ENCODE measurements at places on chromosomes 1 and 21. TPM values are rescaled to one million over a fixed set of nuclear protein-coding genes. Genes with fewer than 3 reads are reported as not detected.

GRCh38 chr1:208533746-208534598 is 289.8 kb upstream of the PLXNA2 start:
- DNase-seq, result no peak

DNA sequence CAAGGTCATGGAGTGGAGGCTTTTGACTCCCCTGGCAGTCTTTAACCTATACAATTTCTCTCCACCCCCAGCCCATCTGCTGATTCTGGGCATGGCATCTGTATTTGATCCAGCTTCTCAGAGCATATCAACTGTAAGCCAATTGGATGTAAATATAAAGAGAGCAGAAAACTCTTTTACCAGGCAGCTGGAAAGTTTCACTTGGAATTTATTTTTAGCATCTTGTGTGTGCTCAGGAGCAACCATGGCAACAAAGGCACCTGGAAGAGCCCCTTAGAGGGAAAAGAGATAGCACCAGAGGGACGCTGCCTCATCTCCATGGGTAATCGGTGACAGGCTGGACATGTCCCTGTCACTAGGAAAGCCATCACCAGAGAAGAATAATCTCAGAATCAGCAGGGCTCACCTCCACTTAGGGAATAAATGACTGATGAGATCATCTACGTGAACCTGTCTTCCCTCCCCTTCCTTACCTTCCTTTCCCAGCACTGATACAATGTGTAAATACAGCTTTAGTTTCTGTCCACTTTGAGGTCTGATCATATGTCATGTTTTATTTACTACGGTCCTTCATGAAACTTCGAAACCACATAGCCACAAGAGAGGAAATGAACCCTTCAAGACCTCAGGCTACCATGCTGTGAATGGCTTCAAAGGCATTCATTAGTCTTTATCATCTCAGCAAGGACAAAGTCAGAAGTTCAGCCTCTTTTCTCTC is 25.3 kb upstream of the SIPA1L2 start:
- DNase-seq, result no peak

GRCh38 chr21:41948078-41948895 is 5.5 kb downstream of the C2CD2 start:
- DNase-seq, result no peak

- no peak for DNase-seq
Observed at GRCh38 chr1:67256291-67257172, 51.1 kb upstream of the IL12RB2 start.

- no peak for DNase-seq
Observed at GRCh38 chr1:229094476-229095311, 176.2 kb upstream of the RAB4A start.

- no peak for DNase-seq
Observed at GRCh38 chr1:92577261-92577895, 90.7 kb upstream of the GFI1 start.

The TIE1 gene
- 27.7 TPM for total RNA-seq

DNA sequence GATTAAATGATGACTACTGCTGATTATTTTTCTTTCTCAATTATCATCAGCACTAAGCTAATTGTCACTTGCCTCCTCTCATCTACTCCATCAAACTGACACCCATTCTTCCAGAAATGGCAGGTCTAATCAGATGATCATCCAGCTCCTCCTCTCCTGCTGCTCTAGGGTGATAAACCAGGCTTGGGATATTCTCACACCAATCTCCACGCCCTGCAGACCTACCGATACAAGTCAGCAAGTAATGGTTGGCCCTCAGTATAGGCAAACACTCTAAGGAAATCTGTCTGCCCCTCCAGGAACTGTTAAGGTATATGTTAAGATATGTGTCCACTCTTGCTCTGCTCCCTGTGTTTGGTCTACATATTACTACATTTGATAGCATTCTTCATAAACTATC is 36.3 kb upstream of the C1orf21 start:
- DNase-seq, result no peak

The SLC44A5 gene
- 3.9 TPM for total RNA-seq

The LAD1 gene
- total RNA-seq, result 12.4 TPM

The TFF2 gene
- not detected for total RNA-seq

The OR2T33 gene
- not detected for total RNA-seq

DNA sequence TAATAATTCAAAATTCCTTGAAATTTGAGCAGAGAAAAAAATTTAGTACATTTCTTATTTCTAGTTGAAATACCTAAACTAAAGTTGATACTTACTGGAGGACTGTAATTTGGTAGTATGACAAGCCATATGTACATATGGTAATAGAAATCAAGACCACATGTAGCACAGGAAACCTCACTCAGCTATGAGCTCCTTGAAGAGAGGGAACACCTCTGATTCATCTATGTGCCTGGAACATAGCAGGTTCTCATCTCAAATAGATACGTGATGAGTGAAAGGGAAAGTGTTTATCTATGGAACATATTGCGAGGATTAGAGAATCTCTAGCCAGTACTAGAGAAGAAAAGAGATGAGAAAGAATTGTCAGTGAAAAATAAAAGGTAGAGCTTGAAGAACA is 47.9 kb upstream of the GNG4 start:
- DNase-seq, result no peak

DNA sequence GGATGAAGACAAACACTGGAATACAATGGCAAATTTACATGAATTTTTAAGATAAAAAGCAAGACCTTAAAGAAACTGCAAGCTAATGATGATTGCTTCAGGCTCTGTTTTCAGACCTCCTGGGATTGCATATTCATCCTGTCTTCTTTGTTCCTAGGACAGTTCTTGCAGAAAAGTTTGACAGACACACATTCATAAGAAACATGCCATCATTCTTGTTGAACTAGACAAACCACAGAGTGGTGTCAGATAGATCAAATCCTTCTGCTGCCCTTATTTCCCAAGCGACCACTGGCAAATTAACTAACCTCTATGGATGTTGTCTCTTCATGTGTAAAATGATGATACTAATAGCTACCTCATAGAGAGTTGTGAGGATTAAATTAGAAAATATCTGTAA is 181.3 kb downstream of the KCTD3 start:
- DNase-seq, result no peak

DNA sequence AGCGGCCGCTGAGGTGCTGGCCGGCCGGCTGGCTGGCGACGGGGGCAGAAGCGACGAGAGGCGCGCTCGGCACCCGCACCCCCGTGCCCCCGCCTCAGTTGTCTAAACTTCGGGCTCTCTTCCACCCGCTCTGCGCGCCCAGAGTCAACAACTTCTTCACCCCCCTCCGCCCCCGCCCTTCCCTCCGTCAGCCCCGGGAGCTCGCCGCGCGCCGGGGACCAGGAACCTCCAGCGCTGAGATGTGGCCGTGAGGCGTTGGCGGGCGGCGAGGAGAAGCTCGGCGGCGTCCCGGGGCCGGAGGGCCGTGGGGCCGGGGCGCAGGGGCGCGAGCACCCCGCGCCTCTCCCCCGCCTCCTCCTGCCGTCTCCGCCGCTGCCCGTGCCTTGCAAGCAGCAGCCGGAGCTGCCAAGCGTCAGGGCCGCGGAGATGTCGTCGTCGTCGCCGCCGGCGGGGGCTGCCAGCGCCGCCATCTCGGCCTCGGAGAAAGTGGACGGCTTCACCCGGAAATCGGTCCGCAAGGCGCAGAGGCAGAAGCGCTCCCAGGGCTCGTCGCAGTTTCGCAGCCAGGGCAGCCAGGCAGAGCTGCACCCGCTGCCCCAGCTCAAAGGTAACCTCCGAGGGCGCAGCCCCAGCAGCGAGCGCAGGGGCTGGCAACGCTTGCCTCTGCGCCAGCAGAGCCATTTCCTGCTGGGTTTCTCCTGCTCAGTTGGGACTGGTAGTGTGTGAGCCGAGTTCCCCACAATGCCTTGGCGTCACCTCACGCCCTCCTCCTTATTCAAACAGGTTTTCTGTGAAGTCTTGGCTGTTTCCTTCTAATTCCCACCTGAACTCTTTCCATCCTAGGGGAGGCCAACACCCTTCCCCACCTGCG is 710 bp downstream of the PPP2R5A start:
- DNase-seq, result peak; percentile 79

- no peak for DNase-seq
Observed at GRCh38 chr1:81690676-81691453, 109.9 kb upstream of the ADGRL2 start.

DNA sequence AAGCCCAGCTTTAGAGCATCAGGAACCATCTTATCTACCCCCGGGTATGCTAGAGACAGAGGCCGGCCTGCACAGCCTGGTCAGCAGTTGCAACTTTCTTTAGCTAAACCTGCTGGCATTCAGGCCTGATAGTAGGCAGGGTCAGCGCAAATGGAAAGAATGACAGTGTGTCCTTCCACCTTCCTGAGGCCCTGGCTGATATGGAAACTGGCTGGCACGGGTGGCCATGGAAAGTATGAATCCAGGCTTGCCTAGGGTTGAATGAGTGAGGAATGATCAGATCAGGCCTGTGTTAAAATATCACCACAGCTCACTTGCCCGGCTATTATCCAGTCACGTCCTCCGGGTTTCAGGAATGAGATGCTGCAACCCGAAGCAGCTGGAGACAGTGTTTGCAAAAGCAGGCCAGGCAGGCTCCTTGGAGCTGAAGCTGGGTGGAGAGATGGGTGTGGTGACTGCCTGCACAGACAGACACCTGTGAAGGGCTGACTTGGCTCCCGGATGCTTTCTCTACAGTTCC is 34.7 kb downstream of the RCAN1 start:
- peak; percentile 88 for DNase-seq

GRCh38 chr1:116997636-116998035 is 3.9 kb upstream of the CD101 start:
- no peak for DNase-seq

The BRINP2 gene
- 0.11 TPM for total RNA-seq

The CRP gene
- not detected for total RNA-seq

GRCh38 chr1:906600-907420 is 16.9 kb upstream of the SAMD11 start:
- peak; percentile 72 for DNase-seq

- DNase-seq, result no peak
Observed at GRCh38 chr1:211928993-211929637, 98.6 kb upstream of the LPGAT1 start.

- DNase-seq, result no peak
Observed at GRCh38 chr1:175313672-175314225, 121.2 kb upstream of the KIAA0040 start.

GRCh38 chr1:112964347-112964746 is 8.4 kb upstream of the SLC16A1 start:
- DNase-seq, result no peak

DNA sequence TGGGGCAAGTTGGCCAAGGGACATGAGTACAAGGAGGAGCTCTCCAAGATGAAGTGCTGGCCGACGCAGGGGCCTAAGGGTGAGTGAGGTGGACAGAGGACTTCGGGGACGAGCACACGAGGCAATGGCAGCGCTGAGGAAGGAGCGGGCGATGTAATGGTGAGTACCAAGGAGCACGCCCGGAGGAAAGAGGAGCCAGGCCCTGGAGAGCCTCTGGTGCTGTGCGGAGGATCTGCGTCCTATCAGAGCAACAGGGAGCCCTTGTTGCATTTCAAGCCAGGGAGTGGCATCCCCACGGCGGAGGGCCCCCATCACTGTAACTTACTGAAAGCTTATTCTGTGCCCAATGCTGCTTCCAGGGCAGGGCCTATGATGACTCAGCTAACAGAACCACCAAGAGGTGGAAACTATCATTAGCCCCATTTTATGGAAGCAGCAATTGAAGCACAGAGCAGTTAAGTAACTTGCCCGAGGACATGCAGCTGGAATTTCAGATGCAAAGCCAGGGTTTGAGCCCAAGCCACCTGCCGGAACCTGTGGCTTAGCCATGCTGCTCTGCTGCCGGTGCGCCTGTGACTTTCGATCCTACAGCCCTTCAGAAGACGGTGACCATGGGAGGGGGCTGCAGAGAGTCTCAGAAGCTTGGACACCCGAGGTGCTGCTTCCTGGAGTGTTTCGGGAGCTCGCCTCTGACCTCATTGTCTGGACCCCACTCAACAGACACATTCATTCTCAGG is 17.6 kb upstream of the AJAP1 start:
- no peak for DNase-seq

GRCh38 chr1:41620365-41621169 is 136.1 kb upstream of the EDN2 start:
- no peak for DNase-seq

DNA sequence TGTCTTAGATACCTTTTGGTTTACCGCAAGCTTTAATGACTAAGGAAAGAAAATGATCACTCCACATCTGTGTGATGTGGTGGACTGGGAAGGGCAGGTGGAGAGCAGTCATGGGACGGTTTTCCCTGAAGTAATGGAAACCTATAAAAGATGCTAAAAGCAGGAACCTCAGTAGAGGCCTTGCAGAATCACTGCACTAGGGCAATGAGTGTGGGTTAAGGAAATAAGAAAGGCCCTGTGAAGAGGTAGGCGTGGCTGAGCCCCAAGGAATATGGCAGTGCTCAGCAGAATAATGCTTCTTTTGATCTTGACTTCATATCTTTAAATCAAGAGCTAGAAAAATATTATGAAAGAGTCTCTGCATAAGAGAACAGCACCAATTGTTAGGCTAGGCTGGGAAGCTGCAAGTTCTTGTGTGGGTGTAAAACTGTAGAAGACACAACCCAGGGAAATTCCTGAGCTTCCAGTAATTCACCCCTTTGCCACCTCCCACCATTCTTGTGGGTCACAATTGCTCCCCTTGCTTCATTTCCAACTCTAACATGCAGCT is 49.9 kb downstream of the CLCA4 start:
- no peak for DNase-seq

GRCh38 chr21:39599191-39599970 is 13.4 kb upstream of the B3GALT5 start:
- DNase-seq, result no peak

The TMEM52 gene
- total RNA-seq, result 0.70 TPM

- DNase-seq, result no peak
Observed at GRCh38 chr1:234902774-234903547, 225.7 kb downstream of the TOMM20 start.

All from cardiac septum (tissue), 1 donor.